Right renal cortex interstitium (tissue), 3 donors: ENCODE measurements at places on chromosomes 13 and 19.

GRCh38 chr13:95168191-95168590 is 133.1 kb downstream of the ABCC4 start:
- no peak for DNase-seq

- no peak for DNase-seq
Observed at GRCh38 chr19:32367063-32367462, 21.7 kb downstream of the ZNF507 start.

GRCh38 chr19:14775869-14776586 is 2.3 kb downstream of the ADGRE2 start:
- no peak for DNase-seq

- no peak for DNase-seq
Observed at GRCh38 chr13:32267836-32268439, 47.2 kb downstream of the ZAR1L start.

- DNase-seq, result no peak
Observed at GRCh38 chr13:77513719-77514335, 21.7 kb upstream of the SCEL start.

- DNase-seq, result no peak
Observed at GRCh38 chr13:45690636-45691035, 11.5 kb upstream of the CBY2 start.

- no peak for DNase-seq
Observed at GRCh38 chr13:39982745-39983144, 327.3 kb downstream of the COG6 start.

- DNase-seq, result no peak
Observed at GRCh38 chr19:49809160-49809940, 3.7 kb downstream of the FUZ start.

GRCh38 chr19:49558591-49558990 is 21.8 kb downstream of the NOSIP start:
- no peak for DNase-seq

GRCh38 chr19:6393983-6394412 is 1.0 kb upstream of the GTF2F1 start:
- DNase-seq, result no peak

- DNase-seq, result no peak
Observed at GRCh38 chr19:9910625-9911024, 25.7 kb downstream of the OLFM2 start.
